Spleen (tissue), 13 donors: ENCODE measurements at places on chromosomes 6 and 20. TPM values are rescaled to one million over a fixed set of nuclear protein-coding genes. Genes with fewer than 3 reads are reported as not detected.
A peak's percentile ranks its signal among the peaks of the same experiment; 100 is the strongest.

GRCh38 chr20:11235058-11235457 lies 561.3 kb upstream of the JAG1 start:
- H3K4me1 ChIP-seq, result no peaks in the 10 kb centered on the region
- no peaks in the 10 kb centered on the region for H3K36me3 ChIP-seq
- H3K4me3 ChIP-seq, result no peak overlapping the region
- DNase-seq, result no peak
- H3K27me3 ChIP-seq, result no peaks in the 10 kb centered on the region

DNA sequence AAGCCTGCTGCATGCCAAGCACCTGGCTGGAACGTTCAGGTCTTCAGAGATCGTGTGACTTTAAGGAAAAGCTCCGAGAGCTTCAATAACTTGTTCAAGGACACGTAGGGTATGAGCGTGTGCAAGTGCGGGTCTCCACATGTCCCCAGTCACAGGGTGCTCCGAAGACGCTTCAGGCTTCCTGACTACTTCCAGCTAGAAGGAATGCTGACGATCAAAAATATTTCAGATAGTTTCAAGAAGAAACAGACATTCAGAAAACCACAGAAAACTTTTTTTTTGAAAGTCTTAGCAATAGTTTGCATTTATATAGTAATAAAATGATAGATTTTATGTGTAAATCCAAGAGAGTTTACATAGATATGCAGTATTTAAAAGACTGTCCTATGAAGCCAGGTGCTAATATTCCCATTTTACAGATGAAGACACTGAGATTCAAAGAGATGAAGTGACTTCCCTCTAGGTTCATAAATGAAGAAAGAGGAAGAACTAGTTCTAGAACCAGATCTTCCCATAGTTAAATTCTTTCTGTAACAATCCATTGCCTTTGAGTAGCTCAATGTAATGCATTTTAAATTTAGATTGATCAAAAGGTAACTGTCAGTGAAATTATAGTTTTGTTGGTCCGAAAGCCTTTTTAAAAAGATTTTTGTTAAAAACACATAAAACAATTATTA lies 247.6 kb downstream of the MYLK4 start:
- no peaks in the 10 kb centered on the region for H3K36me3 ChIP-seq
- no peak overlapping the region for H3K4me3 ChIP-seq
- H3K27ac ChIP-seq, result peak overlapping the region; percentile 31

DNA sequence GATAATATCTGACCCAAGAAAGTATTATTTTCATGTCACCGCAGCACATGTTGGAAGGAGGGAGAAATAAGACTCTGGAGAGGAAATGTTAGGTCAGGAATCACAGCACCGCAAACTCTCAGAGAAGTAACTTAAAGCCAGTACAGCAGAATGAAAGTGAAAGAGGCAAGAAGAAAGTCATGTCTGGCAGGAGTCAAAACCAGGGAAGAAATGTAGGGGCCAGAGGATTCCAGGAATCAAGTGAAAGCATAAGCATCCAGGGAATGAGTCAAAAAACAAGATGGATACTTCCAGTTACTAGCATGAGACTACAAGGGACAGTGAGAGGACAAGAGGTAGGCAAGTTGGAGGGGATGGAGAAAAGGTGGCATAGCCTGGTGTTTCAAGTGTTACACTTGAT lies 80.4 kb downstream of the AK9 start:
- no peak overlapping the region for H3K27ac ChIP-seq
- H3K27me3 ChIP-seq, result no peaks in the 10 kb centered on the region
- H3K36me3 ChIP-seq, result no peaks in the 10 kb centered on the region
- no peak for DNase-seq
- H3K4me3 ChIP-seq, result no peak overlapping the region

- peaks cover 53% of the 10 kb centered on the region for H3K36me3 ChIP-seq
- no peaks in the 10 kb centered on the region for H3K27me3 ChIP-seq
- no peaks in the 10 kb centered on the region for H3K4me1 ChIP-seq
- H3K27ac ChIP-seq, result no peak overlapping the region
Observed at GRCh38 chr6:142756215-142756630, 188.8 kb downstream of the HIVEP2 start.

- H3K36me3 ChIP-seq, result no peaks in the 10 kb centered on the region
- H3K27me3 ChIP-seq, result no peaks in the 10 kb centered on the region
- H3K4me1 ChIP-seq, result no peaks in the 10 kb centered on the region
- H3K27ac ChIP-seq, result no peak overlapping the region
Observed at GRCh38 chr6:95185874-95186273, 391.5 kb upstream of the MANEA start.

DNA sequence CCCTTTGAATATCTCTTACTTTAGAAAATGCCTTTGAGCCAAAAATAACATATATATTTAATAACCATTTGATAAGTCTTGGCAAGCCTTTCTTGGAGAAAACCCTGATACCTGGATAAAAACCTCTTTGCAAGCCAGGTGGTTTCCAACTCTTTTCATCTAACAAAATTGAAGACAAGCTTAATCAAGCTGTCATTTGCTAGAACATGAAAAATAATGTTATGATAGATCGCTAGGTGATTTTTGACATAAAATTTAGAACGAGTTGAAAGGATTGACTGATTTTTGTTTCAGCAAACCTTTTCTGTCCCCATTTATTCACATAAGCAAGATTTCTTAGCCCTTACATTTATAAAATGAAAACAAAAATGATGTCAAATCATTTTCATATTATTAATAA lies 44.6 kb downstream of the ABRACL start:
- no peak for DNase-seq
- H3K4me3 ChIP-seq, result no peak overlapping the region
- no peaks in the 10 kb centered on the region for H3K4me1 ChIP-seq
- no peak overlapping the region for H3K27ac ChIP-seq

DNA sequence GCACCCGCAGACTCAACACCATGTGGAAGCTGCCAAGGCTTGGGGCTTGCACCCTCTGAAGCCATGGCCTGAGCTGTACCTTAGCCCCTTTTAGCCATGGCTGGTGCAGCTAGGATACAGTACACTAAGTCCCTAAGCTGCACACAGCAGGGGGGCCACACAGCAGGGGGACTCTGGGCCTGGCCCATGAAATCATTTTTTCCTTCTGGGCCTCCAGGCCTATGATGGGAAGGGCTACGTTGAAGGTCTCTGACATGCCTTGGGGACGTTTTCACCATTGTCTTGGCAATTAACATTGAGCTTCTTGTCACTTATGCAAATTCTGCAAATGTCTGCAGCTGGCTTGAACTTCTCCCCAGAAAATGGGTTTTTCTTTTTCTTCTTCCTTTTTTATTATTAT lies 103.3 kb downstream of the SLC16A10 start:
- no peaks in the 10 kb centered on the region for H3K27me3 ChIP-seq
- no peak overlapping the region for H3K4me3 ChIP-seq
- no peaks in the 10 kb centered on the region for H3K36me3 ChIP-seq
- no peak for DNase-seq
- H3K4me1 ChIP-seq, result no peaks in the 10 kb centered on the region
- no peak overlapping the region for H3K27ac ChIP-seq

DNA sequence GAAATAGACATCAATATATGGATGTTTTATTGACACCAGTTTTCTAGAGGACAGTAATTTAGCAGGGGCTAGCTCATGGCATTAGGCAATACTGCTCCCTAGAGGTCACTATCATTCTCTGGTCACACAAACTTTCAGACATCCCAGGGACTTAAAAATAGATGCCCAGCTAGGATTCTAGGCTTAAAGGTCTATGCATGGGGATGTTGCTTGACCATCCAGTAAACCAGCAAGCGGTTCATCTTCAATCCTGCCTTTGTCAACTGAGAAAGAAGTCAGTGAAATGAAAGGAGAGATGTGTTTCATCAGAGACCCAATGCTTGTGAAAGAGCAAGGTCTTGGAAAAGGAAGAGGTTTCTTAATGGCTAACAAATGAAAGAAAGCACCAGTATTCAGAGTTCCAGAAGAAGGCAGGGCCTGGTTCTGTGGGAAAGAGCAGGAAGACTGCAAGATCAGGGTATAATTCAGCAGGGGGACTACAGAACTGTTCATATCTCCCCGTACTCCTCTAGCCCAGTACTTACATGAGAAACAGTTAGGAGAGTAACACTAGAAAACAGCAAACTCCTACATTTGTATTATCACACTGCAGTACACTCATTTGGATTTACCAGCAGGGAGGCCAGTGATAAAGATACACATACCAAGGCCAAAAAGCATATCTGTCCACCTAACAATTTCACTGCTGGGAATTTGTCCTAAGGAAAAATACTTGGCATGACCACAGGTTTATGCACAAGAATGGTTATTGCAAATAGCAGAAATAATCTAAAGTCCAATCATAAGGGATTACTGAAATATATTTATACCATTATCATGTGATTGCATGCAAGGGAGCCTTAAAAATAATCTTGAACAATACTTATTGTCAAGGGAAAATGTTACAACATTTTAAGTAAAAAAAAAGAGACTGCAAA lies 151.4 kb upstream of the LAMA2 start:
- H3K27ac ChIP-seq, result no peak overlapping the region
- no peak for DNase-seq
- H3K4me1 ChIP-seq, result no peaks in the 10 kb centered on the region

DNA sequence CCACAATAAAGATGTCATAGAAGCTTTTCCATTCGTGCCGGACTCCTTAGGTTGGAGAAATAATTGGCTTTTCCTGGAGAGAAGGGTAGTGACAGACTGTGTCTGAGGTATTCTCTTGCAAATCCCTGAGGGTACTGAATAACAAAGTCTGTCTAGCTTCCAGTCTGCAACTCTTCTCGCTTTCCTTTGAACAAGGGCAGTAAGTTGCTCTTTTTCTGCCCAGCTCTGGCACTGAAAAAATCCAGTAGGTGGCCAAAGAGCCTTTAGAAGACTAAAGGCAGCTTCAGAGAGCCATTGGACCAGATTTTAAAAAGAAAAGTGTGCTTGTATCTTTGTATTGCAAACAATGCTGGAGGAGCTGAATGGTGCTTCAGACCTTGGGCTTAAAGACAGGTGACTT lies 20.7 kb upstream of the RREB1 start:
- peak overlapping the region; percentile 32 for H3K4me3 ChIP-seq
- peaks cover 20% of the 10 kb centered on the region for H3K4me1 ChIP-seq
- peak overlapping the region; percentile 80 for H3K27ac ChIP-seq
- no peaks in the 10 kb centered on the region for H3K27me3 ChIP-seq

OLIG3 gene
- not detected for polyA plus RNA-seq
